ENCODE measurements at places on chromosomes 2 and 18.

DNA sequence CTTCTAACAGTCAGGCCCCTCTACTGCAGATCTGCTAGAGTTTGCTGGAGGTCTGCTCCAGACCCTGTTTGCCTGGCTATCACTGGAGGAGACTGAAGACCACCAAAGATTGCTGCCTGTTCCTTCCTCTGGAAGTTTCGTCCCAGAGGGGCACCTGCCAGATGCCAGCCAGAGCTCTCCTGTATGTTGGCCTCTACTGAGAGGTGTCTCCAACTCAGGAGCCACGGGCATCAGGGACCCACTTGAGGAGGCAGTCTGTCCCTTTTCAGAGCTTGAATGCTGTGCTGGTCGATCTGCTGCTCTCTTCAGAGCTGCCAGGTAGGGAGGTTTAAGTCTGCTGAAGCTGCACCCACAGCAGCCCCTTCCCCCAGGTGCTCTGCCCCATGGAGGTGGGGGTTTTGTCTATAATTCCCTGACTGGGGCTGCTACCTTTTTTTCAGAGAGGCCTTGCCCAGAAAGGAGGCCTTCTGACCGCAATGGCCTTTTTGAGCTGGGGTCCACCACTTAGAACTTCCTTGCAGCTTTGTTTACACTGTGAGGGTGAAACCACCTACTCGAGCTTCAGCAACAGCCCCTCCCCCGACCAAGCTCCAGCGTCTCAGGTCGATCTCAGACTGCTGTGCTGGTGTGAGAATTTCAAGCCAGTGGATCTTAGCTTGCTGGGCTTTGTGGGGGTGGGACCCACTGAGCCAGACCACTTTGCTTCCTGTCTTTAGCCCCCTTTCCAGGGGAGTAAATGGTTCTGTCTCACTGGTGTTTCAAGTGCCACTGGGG is 566.0 kb downstream of the NR4A2 start:
- no peak for DNase-seq

DNA sequence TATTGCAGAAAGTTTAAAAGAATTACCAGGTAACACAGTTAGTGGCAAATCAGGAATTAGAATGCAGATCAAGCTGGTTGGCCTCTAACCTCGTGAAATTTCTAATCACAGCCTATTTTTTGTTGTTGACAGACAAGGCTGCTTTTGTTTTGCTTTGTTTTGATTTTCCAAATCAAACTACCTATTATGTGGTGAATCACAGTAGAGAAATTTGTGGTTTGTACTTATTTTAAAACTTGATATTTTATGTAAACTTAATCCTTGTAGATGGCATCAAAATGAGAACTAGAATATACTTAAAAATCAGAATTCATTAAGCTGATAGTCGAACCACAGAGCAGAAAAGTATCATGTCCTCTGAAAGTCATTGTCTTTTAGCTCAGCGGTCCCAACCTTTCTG is 258.1 kb downstream of the CTNNA2 start:
- no peak for DNase-seq

DNA sequence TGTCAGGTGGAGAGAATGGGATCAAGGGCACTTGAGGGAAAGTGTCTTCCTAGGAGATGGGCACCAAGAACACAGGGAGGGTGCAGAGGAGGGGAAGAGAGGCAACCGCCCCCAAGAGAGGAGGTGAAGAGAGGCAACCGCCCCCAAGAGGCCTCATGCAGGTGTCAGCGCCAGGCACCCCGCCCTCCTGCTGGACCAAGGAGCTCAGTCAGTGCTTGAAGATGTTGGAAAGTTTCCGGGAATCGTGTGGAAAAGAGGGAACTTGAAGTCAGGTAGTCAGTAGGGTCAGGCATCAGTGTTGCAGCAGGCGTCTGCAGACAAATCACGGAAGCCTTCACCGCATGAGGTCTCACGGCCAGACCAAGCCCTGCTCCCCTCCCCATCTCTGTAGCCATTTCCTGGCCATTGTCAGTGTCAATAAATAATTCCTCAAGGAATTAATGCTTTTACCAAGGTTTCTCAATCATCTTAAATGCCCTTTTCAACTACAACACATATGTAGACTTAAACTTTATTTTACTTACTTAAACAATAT is 353.1 kb downstream of the EIPR1 start:
- no peak for DNase-seq

GRCh38 chr18:36183033-36183432 is 4.3 kb upstream of the MOCOS start:
- DNase-seq = no peak

DNA sequence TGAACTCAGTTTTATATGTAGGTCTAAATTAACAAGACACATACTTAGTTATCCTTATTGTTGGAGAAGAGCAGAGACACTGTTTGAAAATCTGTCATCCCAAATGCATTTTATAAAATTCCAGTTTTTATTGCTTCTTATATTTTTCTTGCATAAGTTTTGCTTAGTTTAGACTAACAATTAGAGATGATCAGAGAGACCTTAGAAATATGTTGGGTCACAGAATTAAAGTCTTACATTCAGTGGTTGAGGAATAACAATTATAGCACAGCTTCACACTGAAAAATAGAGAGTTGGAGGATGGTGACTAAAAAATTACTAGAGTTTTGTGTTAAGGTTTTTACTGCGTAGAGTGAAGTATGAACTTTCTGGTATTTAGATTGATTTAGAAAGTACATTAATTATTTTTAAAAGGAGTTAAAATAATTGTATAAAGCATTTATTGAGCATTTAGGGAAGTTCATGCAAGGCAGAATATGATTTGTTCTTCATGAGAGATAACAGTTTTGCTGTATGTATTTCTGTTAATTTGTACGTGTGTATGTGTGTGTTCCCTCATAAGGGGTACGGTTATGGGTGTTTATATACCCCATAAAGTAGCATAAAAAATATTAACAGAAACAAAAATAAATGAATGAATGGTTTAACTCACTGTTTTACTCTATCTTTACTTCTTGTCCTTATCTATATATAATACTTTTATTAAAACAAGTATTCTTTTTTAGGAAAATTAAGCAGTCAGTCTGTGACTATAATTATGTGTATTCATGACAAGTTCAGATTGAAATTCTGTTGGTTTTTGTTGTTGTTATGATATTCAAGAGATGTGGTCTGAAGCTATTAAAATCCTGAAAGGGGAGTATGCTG is 31.2 kb downstream of the DDX1 start:
- DNase-seq = no peak

DNA sequence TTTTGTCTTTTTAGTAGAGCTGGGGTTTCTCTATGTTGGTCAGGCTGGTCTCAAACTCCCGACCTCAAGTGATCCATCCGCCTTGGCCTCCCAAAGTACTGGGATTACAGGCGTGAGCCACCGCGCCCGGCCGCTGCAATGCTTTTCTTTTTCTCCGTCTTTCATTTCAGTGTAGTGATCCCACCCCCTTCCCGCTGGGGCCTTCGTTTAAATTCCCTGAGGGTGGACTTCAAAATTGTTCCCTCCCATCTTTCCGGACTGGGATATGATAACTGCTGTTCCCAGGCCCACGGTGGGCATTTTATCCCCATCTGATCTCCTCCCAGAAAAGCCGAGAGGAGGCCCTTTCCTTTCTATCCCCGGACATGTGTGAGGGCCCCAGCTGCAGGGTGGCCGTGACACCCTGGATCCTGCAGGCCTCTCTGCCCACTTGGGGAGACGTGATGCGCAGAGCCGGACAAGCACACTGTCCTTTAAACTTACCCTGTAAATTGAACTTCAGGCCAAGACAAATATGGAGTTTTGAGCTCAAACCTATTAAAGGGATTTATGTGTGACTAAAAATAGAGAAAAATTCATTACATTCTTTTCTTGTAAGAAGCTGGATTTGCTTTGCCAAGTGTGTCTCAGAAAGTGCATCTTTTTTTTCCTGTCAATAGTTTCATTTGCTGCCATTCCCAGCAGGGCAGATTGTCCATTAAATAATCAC is 54.5 kb upstream of the AFF3 start:
- DNase-seq = no peak

DNA sequence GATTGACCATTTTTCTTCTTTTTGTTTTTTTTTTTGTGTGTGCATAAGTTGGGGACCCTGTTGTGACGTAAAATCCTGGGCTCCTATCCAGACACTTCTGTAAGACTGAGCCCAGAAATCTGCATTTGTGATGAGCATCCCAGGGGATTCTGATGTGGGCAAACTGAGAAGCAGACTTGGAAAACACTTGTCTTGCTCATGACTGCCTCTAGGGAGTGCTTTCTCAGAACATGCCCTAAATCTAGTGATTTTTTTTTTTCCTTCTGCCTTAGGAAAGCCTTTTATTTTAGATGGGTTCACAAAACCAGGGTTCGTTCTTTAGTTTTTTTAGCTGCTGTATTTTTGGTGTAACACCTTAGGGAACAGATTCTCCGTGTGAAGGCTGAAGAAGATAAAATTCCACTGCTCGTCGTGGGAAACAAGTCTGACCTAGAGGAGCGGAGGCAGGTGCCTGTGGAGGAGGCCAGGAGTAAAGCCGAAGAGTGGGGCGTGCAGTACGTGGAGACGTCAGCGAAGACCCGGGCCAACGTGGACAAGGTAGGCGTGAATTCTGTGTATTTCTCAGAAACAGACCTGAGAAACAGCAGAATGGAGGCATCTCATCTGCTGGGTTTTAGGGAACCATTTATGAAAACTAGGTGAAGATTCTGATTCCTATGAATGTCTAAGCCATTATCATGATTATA is 36.7 kb downstream of the RALB start:
- no peak for DNase-seq

DNA sequence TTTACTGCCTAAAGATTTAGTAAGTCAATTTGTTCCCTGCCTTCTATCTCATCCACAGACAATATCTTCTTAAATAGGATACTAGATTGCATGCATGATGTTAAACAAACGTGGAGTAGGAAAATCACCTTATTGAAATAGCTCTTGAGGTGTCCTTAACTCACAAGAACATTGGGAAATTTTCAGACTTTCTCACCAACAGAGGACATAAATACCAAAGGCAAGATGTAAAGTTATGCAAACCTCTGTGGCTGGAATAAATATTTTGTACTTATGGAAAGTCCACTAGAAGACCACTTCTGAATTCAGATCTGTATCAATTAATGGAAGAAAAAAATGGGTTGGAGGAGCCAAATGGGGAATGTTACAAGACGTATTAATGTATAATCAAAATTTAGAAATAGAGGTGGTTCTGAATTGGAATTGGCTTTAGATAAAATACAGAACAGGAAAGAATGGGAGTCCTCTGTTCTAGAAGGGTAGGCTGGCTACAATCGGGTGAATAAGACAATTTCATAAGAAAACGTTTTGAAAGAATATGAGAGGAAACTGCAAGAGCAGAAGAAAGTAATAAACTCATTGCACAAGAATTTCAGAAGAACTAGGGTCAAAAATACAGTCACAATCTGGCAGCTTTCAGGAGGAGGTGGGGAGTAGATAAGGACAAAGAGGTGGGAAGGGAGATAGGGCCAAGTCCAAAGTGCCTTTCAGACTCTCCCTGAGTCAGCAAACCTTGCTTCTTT is 69.3 kb upstream of the FN1 start:
- DNase-seq = no peak

DNA sequence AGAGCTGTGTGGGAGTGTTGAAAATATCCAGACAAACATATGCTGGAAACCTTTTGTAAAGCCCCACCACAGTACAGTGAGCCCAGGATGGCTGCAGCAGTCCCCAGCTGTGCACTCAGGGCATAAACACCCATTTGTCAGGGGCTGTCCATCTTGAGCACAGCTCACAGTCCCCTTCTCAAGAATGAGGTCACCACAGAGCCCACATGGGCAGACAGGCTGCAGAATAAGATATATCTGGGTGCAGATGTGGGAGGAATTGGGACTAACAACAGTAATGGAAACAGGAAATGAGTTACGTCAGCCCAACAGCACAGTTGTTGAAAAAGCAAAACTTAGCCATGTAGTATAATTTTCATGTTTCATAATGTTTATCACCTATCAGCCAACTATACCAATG is 219.6 kb downstream of the ETAA1 start:
- DNase-seq = no peak

GRCh38 chr2:216572582-216573578 is 60.3 kb upstream of the IGFBP2 start:
- no peak for DNase-seq

GRCh38 chr2:46361920-46362666 is 64.9 kb downstream of the EPAS1 start:
- DNase-seq = no peak

GRCh38 chr2:224831530-224831929 is 115.4 kb upstream of the CCDC195 start:
- DNase-seq = no peak
